ENCODE measurements at places on chromosomes 7 and 10.

- no peak for DNase-seq
Measured at GRCh38 chr10:119942973-119943372, 50.4 kb downstream of the SEC23IP start.

DNA sequence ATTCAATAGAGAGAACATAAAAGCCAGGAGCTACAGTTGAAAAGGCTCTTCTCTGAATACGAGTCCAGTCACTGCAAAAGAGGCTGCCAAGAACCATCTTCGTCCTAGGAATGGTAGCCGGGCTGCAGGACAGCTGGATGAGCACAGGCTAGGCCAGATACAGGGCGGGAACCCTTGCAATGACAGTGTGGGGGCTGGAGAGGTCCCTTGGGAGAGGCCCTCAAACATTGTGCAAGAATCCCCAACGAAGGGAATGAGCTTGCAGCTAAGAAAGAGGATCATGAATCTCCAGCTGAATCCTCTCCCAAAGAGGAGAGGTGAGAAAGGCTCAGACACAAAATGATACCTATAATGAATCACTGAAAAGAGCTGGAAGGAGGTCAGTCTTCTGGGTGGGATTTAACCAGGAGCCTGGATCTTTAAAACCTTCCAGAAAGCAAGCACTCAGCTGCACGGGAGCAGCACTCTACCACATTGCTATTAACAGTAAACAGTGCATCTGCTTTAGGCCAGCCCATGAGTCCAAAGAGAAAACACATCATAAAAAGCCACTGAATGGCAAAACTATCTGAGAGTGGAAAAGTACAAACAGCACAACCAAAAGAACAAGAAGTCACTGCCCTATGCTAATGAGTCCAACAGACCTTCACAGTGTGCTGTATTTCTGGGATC is 287.9 kb downstream of the TNS3 start:
- DNase-seq: no peak

GRCh38 chr7:51079494-51079893 is 237.1 kb downstream of the COBL start:
- no peak for DNase-seq

DNA sequence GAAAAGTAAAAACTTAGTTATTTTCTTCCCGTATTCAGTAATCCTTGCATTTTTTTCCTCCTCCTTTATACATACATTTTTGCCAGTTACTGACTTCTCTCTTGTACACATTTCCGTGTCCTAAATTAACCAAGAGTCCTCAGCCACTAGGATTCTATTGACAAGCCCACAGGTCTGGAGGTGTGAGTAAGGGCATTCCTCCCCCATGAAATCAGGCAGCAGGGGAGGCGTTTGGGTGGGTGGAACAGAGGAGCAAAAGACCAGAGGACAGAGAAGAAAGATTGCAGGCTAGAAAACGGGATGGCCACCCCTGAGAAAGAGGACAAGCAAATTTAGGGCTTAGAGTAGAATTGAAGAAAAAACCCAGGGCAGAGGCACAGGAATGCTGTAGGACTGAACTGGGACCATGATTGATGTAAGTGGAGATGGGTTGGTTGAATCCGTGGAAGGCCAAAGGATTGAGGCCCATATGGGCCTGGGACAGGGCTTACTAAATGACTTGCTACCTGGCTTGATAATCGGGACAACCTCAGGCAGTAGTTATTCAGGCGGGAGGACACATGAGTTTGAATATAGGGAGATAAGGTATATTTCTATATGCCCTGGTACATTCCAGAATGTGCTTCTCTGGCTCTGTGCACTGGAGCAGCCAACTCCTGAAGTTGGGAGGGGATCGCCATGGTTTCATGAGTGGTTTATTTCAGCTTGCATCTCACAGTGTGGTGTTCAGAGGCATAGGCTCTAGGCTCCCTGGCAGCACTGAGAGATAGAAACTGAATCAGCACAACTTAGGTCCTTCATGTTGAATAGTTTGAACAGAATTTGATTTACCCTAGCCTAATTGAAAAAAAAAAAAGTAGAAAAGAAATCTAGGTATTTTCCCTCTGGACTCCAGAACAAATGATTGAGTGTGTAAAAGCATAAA is 28.0 kb downstream of the IKZF1 start:
- peak; percentile 23 for DNase-seq

DNA sequence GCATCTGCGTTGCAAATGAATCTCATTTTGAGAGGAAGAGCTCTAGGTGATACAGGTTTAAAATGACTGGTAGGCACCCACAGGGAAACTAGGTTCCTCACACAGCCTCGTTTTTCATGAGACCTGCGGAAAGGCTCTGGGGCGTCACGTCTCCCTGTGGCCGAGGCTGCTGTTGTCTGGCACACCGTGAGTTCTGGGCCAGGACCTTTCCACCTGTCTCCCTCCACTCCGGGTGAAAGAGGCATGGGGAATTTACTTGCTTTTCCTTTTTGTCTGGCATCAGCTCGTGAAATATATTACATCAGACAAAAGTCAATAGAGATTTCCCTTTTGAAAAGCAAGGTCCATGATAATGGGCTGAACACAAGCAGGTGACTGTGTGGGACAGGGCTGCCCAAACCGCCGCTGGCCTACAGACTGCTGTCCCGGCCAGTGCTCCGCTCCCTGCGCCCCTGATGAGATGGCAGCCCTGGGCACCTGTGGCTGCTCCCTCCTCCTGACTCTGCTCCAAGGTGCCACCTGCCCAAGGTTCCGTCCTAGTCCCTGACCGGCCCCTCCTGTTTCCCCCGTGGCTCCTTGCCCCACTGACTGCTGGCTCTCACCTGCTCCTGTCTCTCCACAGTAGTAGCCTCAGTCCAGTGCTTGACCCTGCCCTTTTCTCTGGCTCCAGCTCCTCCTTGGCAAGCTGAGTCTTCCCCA is 109.6 kb downstream of the NKX6-2 start:
- no peak for DNase-seq

- no peak for DNase-seq
Measured at GRCh38 chr7:115630049-115630448, 400.5 kb downstream of the TFEC start.

DNA sequence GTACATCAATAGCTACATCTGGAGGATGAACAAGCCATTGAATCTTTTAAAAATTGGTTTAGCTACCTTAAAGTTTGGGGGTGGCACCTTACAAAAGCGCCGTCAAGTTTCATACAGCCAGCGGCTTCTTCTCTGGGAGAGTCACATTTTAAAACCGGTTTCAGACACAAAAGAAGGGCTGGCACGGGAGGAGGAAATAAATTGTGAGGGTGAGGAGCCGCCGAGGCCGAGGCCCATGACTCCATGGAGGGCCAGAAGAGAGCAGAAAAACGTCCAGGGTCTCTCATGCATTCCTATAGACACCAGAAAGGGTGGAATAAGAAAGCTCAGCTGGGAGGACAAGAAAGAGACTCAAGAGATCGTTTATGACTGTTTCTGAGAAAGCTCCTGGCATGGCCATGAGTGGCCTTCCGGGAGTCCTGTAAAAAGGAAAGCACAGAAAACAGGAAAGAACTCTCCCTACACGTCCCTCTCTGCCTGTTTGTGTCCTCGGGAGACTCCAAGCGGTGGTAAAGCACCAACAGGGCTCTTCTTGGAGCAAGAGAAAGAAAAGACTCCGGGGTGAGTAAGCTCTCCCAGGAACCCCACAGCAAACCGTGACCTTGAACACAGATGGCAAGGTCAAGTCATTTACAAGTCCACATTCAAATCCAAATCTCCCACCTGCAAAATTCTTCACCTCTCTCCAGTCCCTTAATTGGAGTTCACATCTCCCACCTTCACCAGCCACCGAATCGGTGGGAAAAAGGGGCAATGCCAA is 1.8 kb downstream of the FRAT2 start:
- no peak for DNase-seq

DNA sequence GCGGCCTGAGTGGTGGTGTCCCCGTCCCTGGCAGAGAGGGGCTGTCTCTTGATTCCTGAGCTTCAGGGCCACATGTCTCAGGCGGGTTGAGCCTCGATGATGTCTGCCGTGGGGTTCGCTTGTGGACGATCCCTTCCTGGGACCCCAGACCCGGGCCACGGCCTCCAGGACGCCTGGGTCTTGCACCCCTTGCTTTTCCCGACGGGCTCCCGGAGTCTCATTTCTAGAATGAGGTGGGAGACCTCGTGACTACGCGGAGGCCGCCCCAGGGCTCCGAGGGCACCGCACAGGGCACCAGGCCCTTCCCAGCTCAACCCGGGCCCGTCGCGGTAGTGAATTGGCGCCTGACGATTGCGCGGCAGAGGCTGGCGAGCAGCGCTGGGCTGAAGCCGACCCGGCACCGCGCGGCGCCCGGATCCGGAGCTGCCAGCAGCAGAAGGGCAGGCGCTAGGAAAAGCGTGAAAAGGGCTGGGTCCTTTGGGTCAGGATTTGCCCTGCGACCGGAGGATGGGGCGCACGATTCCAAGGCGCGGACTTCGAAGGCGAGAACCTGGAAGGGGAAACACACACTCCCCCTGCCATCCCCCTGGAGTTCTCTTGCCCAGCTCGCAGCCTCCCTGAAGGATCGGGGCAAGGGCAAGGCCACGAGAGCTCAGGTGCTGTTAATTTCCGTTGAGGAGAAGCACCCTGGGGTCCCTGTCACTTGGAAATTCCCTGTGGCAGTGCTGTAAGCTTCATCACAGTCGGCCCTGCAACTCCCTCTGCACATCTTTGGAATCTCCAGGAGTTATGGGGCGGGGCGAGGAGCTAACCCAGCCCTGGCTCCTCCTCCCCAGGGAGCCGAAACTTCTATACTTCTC is 15.5 kb downstream of the TLX1 start:
- DNase-seq: no peak

- DNase-seq: peak; percentile 92
Measured at GRCh38 chr10:132307823-132308586, at the start of gene STK32C. Gene STK32C (minus strand): TSS chr10:132307950. CDS start chr10:132307833, 117 bp downstream.

- no peak for DNase-seq
Measured at GRCh38 chr10:36232935-36233334, 590.8 kb upstream of the FZD8 start.

DNA sequence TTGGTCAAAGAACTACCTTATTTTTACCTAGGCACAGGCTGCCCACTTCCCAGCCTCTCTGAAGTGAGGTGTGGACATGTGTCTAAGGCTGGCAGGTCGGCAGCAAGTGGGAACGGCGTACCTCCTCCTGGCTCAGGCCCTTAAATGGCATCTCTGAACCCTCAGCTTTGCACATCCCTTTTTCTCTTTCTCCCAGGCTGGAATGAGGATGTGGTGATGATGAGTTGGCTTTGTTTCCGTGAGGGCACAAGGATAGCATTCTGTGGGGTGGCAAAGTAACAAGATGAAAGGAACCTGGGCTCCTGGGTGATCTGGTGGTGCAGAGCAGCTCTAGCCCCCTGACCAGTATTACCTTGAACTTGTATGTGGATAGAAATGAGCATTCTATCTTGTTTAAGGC is 196.8 kb downstream of the REEP3 start:
- DNase-seq: no peak

All from B cell (primary cell).